MM.1S (cell line): ENCODE measurements at places on chromosomes 3 and 15.

GRCh38 chr3:137105277-137105977 is 147.6 kb downstream of the IL20RB start:
- DNase-seq = peak; percentile 70

DNA sequence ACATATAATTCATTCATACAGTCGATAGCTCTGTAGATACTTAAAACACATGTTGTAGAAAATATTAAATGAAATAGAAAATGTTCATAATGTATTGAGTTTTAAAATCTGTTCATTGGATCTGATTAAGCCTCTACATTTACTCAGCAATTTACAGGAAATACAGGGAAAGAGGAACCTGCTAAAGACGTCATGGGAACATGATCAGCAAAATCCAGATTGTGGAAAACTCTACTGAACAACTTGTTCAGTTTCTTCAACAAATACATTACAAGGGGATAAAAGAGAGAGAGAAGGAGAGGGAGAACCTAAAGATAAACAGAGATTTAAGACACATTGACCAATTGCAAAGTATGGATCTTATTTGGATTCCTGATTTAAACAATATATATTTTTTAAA is 46.7 kb downstream of the KLHL6 start:
- DNase-seq = no peak

- no peak for DNase-seq
Measured at GRCh38 chr15:34341381-34342212, 1.3 kb downstream of the NOP10 start.

GRCh38 chr3:151011427-151011826 is 38.9 kb upstream of the CLRN1 start:
- no peak for DNase-seq

- DNase-seq = no peak
Measured at GRCh38 chr3:53694666-53695323, 151.4 kb downstream of the CHDH start.

DNA sequence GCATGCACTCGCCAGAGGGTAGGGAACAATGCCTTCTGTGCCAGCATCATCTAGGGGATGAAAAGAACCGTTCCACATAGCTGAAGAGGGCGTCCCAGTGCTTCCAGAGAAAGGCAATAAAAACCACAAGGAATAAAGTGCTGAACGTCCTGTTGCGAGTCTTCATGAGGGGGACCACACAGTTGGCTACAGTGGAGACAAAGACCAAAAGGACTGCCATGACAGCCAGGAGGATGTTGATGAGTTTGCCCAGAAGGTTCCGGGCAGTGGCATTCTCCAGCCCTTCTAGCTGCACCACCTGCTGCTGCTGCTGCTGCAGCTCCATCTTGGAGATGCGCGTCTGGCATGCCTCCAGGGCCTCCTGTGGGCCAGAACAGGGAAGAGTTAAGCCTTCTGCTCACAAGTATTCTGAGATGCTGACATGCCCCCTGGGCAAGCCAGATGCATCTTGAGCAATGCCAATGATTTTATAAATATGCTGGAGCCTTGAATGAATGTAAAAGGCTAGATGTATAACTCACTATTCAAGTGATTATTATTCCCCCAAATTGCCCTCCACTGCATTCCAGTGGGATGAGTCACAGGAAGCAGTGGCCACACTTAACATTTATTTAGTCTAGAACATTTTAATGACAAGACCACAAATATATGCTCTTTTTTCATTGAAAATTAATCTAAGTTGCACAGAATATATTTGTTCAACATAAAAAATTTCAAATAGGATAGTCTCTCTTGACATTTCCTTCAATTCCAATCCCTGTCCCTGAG is 45.1 kb upstream of the PLXND1 start:
- no peak for DNase-seq

- no peak for DNase-seq
Measured at GRCh38 chr15:66047321-66048024, 178.2 kb downstream of the RAB11A start.

DNA sequence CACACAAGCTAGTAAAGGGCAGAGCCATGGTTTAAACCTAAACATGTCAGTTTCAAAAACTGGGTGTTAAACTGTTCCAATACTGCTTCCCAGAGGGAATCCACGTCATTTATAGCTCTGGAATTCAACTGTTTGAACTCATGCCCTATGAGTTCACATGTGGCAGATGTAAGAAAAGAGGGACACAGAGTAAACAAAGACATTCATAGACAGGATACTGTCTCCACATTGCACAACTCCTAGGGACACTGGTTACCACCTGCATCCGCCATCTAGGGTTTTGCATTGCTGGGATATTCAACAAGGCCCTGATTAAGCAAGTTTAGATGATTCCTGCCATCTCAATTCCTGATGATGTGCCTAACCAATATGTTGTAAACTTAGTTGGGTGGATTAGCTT is 134.1 kb upstream of the COL8A1 start:
- no peak for DNase-seq

DNA sequence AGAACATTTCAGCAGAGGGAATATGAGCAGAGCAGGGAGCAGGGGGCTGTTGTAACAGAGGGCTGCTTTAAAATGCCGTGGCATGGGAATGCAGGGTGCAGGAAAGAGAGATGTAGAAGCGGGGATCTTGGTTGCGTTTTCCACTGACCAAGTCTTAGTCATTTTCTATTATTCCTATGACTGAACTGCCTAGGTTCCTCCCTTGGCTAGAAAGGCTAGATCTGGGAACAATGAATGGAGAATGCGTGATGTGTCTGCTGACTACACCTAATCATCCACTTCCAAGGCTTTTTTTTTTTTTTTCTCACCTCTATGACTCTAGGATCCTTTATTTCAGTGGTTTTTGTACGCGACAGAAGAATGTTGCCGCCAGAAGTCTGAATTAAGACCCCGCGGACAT is 607.4 kb upstream of the TBL1XR1 start:
- DNase-seq = no peak

DNA sequence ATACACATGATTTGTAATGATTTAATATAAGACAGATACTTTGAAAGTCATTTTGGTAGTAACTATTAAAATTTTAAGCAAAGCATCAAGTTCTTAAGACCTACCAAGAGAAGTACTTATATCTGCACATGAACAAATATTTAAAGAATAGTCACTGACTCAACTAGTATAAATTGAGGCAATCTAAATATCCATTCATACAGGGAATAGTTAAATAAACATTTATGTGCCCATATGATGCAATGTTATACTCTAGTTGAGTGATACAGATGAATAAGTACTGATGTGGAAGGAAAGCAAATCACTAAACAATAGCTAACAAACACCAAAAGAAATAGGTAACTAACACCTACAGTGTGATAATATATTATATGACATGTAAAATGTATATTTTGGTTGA is 527.7 kb downstream of the EPHA3 start:
- no peak for DNase-seq
